ENCODE measurements at places on chromosomes 1 and 21.
A peak's percentile ranks its signal among the peaks of the same experiment; 100 is the strongest.

DNA sequence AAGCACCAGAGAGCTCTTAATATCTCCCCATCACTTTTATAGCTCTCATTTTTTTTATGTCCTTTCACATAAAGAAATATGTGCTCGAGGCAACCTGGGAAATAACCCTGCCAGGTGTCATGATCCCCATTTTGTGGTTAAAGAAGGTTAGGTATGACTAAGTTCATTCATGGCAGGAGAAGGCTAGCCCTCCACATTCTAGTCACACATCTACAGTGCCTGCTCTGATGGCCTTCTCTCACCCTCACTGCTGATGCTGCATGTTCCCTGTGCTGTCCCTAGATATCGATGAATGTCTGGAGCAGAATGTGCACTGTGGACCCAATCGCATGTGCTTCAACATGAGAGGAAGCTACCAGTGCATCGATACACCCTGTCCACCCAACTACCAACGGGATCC, 187.5 kb downstream of the TPR start:
- DNase-seq, result no peak

GRCh38 chr1:194045416-194045815, 859.0 kb upstream of the B3GALT2 start:
- no peak for DNase-seq

DNA sequence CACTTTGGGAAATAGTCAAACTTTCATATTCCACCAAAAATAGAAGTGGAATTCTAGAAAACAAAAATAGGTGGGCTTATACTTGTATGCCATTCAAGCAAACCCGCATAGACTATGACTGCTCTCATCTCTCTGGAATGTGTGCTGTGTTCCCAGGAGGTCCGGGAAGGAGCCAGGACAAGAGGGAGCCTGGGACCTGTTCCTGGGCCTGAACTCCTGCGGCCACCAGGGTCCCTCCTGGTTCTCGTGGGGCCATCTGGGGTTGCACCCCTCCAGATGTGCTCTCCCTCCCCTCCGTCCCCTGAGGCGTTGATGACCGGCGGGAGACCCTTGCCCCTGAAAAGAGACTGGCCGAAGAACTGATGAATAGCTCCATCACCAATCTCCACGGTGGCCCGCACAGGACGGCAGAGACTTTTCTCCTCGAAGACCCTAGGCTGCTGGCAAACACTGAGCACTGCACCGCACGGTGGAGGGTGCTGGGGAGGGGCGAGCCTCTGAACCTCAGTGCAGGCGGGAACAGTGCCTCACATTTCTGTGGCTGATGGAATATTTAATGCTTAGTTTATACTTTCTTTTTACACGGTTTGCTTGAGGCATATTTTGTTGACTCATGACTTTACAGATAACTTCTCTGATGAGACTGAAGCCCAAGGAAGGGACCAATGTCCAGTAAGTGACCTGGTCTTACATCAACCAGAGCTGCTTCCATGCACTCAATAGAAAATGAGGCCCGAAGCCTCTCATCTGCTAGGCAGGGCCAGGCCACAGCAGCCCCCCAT, 9.6 kb upstream of the ADARB1 start:
- no peak for DNase-seq

GRCh38 chr1:63909526-63909925, 135.7 kb downstream of the ROR1 start:
- DNase-seq, result no peak

GRCh38 chr1:230102472-230102871, 35.4 kb downstream of the GALNT2 start:
- no peak for DNase-seq

- no peak for DNase-seq
Measured at GRCh38 chr1:56029319-56030003, 549.9 kb downstream of the PLPP3 start.

- DNase-seq, result no peak
Measured at GRCh38 chr21:43034826-43035225, 40.8 kb downstream of the CBS start.

DNA sequence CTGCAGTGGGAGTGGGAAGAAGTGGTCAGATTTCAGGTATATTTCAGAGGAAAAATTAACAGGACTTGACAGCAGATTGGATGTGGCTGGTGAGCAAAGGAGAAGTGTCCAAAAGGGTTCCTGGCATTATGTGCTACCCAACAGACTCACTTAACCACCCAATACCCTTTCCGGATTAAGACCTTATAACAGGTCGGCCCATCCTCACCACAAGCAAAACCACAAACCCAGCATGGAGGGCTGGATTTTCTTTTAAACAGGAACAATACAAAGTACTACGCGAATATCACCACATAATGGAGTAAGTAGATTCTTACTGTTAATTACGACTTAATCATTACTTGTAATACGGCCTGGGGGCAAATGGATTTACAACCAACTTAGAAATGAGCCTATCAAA, 59.2 kb downstream of the WDR64 start:
- DNase-seq, result no peak

DNA sequence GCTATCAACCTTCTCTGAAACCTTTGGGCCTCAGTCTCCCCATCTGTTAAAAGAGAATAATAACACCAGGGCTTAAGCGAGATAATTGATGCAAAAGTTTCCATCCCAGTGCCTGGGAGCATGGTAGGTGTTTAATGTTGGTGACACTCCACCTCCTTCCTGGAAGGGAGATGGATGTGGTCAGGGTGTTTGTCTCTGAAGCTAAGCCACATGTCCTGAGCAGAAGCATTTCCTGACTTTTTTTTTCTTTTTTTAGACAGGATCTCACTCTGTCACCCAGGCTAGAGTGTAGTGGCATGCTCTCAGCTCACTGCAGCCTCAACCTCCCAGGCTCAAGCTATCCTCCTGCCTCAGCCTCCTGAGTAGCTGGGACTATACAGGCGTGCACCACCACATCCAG, 72.6 kb upstream of the HMGB4 start:
- DNase-seq, result no peak

DNA sequence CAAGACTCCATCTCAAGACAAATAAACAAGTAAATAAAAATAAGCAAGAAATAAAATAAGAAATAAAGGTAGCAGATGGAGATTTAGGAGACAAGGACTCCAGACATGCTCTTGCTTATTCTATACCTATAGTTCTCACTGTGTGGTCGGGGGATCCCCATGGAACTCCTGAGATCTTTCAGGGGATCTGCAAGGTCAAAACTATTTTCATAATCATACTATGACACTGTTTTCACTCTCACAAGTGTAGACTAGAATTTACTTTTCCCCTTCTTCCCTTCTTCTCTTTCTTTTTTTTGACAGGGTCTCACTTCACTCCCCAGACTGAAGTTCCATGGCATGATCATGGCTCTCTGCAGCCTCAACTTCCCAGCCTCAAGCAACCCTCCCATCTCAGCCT, 29.8 kb upstream of the NLRP3 start:
- no peak for DNase-seq

DNA sequence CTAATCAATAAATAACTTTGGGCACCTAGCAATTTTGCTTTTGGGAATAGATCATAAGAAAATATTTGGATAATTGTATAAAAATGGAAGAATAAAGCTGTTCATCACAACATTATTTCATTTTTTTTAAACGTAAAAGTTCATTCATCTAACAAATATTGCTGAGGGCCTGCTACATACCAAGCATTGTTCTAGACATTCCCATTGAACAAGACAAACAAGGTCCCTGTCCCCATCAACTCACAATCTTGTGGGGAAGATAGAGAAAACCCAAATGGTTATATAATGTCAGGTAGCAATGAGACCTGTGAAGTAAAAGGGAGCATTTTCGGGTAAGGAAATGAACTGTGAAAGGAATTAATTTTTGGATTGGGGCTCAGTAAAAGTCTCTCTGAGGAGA, 54.0 kb upstream of the BEND5 start:
- DNase-seq, result no peak

- peak; percentile 41 for DNase-seq
Measured at GRCh38 chr1:78334952-78335351, 155.8 kb upstream of the PTGFR start.

DNA sequence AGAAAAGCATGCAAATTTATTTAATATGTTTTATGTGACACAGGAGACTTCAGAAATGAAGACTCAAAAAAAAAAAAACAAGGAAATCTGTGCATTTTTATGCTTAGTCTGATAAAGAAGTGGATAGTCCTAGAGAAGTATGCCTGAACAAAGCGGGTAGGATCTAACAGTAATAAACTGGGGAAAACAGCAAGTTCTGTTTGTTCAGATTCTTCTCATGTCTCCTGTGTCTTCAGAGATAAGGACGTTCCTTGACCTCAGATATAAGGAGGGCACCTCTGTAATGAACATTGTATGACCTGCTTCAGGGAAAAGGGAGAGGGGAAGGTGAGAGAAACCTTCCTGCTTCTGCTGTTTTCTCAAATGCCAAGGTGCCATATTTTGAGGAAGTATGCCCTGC, 67.7 kb upstream of the TNFSF18 start:
- no peak for DNase-seq

- DNase-seq, result no peak
Measured at GRCh38 chr1:180171691-180172090, 17.0 kb downstream of the QSOX1 start.

DNA sequence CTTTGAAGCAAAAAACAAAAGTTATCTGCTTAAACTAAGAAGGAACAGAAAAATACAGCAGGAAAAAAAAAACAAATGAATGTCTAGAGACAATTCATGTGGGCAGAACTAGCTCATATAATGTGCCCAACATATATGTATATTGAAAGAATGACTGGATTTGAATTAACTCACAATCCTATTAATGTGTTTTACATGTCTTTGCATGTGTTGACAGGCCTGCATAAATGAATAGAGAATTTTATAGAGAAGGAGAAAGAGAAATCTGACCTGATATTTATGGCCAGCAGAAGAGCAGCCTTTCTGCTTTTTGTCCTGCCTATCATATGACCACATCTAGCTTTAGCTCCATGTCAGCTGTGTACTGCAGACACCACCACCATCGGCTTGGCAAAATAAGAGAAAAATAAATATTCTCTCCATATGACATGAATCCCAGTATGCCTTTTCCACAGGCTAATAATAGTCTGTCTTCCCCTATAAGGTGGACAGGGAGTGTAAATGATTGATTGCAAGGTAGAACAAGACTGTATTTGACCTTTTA, 171.5 kb upstream of the PALMD start:
- DNase-seq, result no peak

DNA sequence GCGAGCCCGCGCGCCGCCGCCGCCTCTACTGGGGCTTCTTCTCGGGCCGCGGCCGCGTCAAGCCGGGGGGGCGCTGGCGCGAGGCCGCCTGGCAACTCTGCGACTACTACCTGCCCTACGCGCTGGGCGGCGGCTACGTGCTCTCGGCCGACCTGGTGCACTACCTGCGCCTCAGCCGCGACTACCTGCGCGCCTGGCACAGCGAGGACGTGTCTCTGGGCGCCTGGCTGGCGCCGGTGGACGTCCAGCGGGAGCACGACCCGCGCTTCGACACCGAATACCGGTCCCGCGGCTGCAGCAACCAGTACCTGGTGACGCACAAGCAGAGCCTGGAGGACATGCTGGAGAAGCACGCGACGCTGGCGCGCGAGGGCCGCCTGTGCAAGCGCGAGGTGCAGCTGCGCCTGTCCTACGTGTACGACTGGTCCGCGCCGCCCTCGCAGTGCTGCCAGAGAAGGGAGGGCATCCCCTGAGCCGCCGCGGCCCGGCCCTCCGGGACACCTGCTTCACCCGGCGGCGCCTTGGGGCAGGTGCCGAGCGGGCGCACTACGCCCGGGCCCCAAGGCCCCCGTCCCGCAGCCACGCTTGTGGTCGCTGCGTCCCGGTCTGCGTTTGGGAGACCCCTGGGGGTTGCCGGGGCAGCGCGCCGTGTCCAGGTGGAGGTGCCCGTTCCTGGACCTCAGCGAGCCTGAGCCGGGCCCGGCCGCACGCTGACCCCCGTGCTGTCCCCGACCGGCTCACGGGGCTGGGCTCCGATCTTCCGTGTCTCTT, 944 bp downstream of the B3GALT6 start:
- no peak for DNase-seq

DNA sequence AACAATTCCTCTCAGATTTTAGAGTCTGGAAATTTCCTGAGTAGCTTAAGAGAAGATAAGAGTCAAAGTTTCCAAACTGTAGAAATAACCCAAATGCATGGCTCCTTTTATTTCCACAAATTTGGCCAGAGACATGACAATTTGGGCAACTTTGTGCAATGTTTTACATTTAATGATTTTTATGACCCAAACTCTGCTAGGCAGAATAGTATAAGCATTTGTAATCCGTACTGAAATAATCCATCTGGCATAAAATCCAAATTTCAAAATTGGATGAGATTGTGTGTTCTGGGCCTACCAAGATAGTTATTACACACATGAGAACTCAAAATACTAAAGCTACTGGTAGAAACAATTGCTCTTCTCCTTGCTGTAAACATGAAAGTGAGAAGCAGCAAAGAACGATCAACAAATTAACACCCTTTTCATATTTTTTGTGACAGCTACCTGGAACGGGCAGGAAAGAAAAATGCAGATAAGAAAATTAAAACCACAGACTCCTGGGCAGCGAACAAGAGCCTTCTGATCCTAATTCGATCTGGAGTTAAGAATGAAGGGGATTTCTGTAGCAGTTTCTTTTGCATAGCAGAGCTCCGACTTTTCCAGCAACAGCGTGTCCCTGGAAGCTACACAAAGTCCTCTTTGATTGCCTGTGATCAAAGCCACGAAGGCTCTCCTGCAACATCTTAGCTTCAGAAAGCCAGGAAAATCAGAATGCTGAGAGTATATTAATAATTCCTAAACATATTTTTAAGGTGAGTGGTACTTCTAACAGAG, 191.2 kb downstream of the GRIK1 start:
- no peak for DNase-seq

- no peak for DNase-seq
Measured at GRCh38 chr1:115145226-115145625, 55.9 kb upstream of the TSPAN2 start.
